ENCODE measurements at places on chromosomes 5 and 9. TPM values are rescaled to one million over a fixed set of nuclear protein-coding genes. Genes with fewer than 3 reads are reported as not detected.

DNA sequence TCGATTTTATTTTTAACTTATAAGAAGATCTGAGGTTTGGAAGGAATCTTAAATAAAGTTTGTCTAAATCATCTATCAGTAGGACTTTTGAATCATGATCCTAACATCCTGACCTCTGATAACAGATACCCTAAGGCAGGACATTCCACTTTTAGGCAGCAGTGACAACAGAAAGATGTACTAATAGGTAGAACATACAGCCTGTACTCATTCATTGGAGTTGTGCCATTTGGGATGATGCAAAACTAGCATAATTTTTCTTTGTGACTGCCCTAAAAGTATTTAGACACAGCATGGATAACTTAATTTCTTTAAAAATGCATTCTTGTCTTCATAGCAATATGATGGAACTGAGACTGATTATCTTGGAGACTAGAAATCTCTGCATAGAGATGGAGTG lies 39.7 kb downstream of the CDC42SE2 start:
- no peaks in the 10 kb centered on the region for H3K27me3 ChIP-seq
- no peaks in the 10 kb centered on the region for H3K4me1 ChIP-seq
- H3K27ac ChIP-seq = no peak overlapping the region
- H3K36me3 ChIP-seq = no peaks in the 10 kb centered on the region

- H3K27me3 ChIP-seq = no peaks in the 10 kb centered on the region
- no peaks in the 10 kb centered on the region for H3K36me3 ChIP-seq
- H3K4me3 ChIP-seq = no peak overlapping the region
- no peak for DNase-seq
- peaks cover 8% of the 10 kb centered on the region for H3K4me1 ChIP-seq
Measured at GRCh38 chr5:124910354-124911016, 164.0 kb upstream of the ZNF608 start.

DNA sequence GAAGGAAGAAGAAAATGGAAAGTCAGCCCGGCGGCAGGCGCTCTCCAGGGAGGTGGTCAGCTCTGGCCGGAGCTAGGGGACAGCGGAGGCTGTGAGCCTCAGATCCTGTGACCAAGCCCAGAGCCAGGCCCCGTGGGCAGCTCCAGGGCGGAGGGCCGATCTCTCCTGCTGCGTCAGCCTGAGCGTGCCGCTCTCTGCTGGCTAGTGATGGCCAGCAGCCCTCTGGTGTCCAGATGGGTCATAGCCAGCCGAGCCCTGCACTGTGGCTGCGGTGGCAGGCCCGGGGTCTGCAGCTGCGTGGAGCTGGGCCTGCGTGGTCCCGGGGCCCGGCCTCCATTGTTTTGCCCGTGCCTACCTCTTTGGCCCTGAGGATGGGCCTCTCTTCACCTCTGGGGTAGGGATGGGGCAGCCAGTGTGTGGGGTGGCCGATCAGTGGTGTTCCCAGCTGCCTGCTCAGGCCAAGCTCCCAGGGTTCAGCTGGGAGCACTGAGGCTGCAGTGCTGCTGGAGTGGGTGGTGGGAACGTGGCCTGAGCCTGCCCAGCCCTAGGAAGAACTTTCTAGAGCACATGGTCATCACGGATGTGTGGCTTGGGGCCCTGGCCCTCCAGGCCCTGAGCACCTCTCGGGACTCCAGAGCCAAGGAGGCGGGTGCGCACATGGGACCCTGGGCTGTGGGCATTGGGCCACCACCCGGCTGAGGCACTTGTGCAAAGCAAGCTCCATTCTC lies 17.1 kb upstream of the NRARP start:
- no peaks in the 10 kb centered on the region for H3K4me1 ChIP-seq
- no peak overlapping the region for H3K27ac ChIP-seq
- H3K27me3 ChIP-seq = peaks cover 4% of the 10 kb centered on the region
- no peaks in the 10 kb centered on the region for H3K36me3 ChIP-seq
- H3K4me3 ChIP-seq = no peak overlapping the region

DNA sequence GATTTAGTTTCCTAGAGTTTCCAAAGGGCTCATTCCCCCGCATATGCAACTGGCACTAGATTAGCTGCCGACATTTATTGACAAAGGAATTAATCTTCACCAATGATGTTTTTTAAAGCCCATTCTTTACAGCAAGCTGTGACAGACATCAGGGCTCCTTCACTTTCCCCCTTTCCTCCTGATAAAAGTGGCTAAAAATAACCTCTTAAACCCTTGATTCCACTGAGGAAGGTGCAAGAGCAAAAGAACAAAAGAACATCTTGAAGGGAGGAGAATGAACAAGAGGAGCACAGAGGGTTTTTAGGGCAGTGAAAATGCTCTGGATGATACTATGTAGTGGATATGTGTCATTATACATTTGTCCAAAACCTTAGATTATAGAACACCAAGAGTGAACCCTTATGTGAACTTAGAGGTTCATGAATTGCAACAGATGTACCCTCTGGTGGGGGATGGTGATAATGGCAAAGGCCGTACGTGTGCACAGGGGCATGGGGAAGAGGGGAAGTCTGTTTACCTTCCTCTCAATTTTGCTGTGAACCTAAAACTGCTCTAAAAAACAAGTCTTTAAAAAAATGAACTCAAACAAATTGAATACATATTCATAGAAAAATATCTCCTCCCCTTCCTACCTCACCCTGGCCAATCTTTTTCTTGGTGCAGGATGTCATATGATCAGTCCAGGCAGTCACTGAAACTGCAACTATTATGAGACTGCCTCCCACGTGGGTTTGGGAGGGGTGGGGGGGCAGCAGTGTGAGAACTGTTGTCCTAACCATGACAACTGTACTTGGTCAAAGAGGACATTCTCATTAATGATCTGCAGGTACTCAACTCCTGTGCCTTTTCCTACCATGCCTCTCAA lies 83.0 kb downstream of the MARCHF3 start:
- peaks cover 8% of the 10 kb centered on the region for H3K4me1 ChIP-seq
- DNase-seq = no peak
- no peaks in the 10 kb centered on the region for H3K36me3 ChIP-seq
- H3K4me3 ChIP-seq = no peak overlapping the region
- no peak overlapping the region for H3K27ac ChIP-seq

The NSG2 gene
- total RNA-seq = 0.78 TPM

DNA sequence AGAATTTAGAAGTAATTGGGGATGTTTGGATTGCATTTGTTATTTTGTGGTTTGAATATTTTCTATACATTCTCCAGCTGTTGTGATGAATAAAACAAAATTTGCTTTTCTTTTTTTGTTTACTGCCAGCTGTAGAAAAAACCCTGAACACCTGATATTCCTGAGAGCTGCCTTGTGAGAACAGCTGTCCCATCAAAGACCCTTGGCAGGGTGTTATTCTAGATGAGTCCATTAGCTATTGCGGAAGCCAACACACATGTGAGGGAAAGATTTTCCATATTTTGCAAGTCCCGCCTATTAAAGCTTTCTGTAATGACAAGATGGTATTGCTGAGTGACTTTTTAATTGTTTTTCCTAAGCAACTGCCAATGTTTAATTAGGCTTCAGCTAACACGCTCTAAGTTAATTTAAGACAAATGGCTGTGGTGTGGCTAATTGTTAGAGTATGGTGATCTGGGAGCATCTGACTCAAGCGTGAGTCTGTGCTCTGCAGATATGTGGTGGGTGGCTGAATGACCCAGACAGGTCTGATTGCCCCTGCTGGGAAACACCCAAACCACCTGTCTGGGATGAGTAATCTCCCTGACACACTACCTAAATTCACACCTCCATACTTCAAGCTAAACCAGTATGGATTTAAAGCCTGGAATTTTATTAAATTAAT lies 86.5 kb upstream of the PRLR start:
- no peak overlapping the region for H3K27ac ChIP-seq
- DNase-seq = no peak

DNA sequence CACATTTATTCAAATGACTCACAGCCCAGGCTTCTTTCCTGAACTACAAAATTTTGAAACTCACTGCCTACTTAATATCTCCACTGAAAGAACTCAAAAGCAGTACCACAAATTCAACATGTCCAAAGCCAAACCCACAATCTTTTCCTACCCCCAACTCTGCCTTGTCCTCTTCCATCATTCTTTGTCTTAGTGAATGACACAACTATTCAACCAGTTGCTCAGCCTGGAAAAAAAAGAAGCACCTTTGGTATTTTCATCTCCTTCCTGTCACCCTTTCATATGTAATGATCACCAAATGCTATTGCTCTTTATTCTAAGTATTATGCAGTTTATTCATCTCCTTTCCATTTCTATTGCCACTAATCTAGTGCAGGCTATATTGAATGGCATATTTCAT lies 216.3 kb downstream of the TMEM232 start:
- no peaks in the 10 kb centered on the region for H3K27me3 ChIP-seq
- H3K4me3 ChIP-seq = no peak overlapping the region
- H3K36me3 ChIP-seq = no peaks in the 10 kb centered on the region
- no peak overlapping the region for H3K27ac ChIP-seq

DNA sequence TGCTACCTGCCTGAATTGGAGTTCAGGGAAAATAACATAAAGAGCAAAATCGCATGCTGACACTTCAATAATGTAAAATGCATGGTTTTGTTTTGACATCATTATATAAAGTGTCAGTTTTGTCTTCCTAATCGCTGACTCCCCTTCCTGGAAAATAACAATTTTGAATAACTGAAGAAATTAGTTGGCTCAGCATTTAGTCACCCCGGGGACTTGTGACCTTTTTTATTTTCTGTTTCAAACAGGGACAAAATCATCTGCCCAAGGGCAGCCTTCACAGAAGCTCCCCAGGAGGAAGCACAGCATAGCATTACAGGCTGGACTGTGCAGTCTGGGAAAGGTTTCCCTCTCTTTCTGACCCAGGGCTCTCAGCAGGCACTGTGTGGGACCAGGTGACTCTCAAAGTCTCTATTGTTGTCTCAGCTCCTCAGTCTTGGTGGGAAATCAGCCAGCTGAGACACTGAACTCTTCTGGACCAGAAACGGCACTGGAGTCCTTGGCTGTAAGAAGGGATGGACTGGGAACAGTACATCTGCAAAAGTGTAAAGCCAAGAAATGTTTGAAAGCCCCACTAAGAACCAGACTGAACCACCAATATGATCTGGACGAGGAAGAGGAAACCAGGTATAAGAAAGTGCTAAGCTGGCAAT lies 671.3 kb upstream of the KLF4 start:
- no peaks in the 10 kb centered on the region for H3K27me3 ChIP-seq
- peaks cover 3% of the 10 kb centered on the region for H3K4me1 ChIP-seq
- H3K4me3 ChIP-seq = no peak overlapping the region
- DNase-seq = no peak
- no peaks in the 10 kb centered on the region for H3K36me3 ChIP-seq

GRCh38 chr9:131722255-131722654 lies 17.6 kb downstream of the RAPGEF1 start:
- no peak overlapping the region for H3K4me3 ChIP-seq
- no peak for DNase-seq
- peaks cover 3% of the 10 kb centered on the region for H3K4me1 ChIP-seq
- H3K27me3 ChIP-seq = no peaks in the 10 kb centered on the region
- H3K36me3 ChIP-seq = no peaks in the 10 kb centered on the region
- H3K27ac ChIP-seq = no peak overlapping the region

DNA sequence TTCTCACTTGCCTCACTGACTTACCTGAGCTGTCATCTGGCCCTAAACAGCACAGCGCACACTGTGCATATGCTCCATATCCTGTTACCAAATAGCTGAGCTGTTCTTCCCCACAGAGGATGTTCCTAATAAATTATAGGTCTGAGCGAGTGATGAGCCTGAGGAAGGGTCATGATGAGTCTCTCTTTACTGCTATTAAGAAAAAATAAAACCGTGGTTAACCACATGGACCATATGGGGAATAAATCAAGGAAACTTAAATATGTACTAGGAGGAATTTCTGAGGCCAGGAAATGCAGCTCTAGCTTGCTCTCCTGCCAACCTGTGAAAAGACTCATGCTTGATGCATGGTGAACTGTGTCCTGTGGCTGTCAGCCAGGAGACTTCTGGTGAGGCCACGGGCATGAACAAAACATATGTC lies 424.8 kb upstream of the DMAC1 start:
- H3K4me1 ChIP-seq = no peaks in the 10 kb centered on the region
- no peak overlapping the region for H3K4me3 ChIP-seq
- no peak for DNase-seq
- no peaks in the 10 kb centered on the region for H3K27me3 ChIP-seq

The GNA14 gene
- 3.2 TPM for total RNA-seq

GRCh38 chr5:52376592-52376991 lies 411.1 kb upstream of the ITGA1 start:
- no peaks in the 10 kb centered on the region for H3K36me3 ChIP-seq
- H3K27ac ChIP-seq = no peak overlapping the region
- DNase-seq = no peak
- H3K4me1 ChIP-seq = no peaks in the 10 kb centered on the region
- no peaks in the 10 kb centered on the region for H3K27me3 ChIP-seq

- no peaks in the 10 kb centered on the region for H3K27me3 ChIP-seq
- DNase-seq = no peak
- H3K4me1 ChIP-seq = peaks cover 12% of the 10 kb centered on the region
- no peaks in the 10 kb centered on the region for H3K36me3 ChIP-seq
- no peak overlapping the region for H3K4me3 ChIP-seq
Measured at GRCh38 chr9:13942695-13943094, 371.2 kb downstream of the NFIB start.

The SOHLH1 gene
- not detected for total RNA-seq

- H3K36me3 ChIP-seq = peaks cover 22% of the 10 kb centered on the region
- H3K4me1 ChIP-seq = peaks cover 13% of the 10 kb centered on the region
- peaks cover 18% of the 10 kb centered on the region for H3K27me3 ChIP-seq
- H3K4me3 ChIP-seq = peak overlapping the region; percentile 73
Measured at GRCh38 chr9:89603767-89604665, 796 bp upstream of the GADD45G start.

DNA sequence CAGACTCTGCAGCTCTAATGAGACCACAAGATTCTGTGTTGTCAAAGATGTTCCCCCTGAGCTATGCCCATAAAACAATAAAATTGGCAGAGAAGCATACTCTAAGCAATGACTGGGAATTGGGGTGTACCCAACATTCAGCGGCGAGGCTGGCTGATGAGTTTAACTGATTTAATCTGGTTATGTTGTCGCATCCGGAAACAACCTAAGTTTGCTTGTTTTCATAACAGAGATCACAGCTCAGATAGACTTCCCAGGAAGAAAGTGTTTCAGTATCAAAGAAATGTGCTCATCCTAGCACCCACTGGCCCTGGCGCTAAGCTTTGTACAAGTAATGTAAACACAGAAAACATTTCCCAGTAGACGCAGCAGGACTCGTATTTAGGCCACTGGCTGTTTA lies 7.4 kb downstream of the SEMA5A start:
- no peaks in the 10 kb centered on the region for H3K4me1 ChIP-seq
- DNase-seq = no peak
- no peak overlapping the region for H3K4me3 ChIP-seq
- no peak overlapping the region for H3K27ac ChIP-seq
- H3K36me3 ChIP-seq = no peaks in the 10 kb centered on the region

GRCh38 chr9:108956022-108956630 lies 21.9 kb downstream of the ABITRAM start:
- H3K27ac ChIP-seq = no peak overlapping the region
- H3K4me1 ChIP-seq = no peaks in the 10 kb centered on the region
- H3K4me3 ChIP-seq = no peak overlapping the region
- no peaks in the 10 kb centered on the region for H3K36me3 ChIP-seq

DNA sequence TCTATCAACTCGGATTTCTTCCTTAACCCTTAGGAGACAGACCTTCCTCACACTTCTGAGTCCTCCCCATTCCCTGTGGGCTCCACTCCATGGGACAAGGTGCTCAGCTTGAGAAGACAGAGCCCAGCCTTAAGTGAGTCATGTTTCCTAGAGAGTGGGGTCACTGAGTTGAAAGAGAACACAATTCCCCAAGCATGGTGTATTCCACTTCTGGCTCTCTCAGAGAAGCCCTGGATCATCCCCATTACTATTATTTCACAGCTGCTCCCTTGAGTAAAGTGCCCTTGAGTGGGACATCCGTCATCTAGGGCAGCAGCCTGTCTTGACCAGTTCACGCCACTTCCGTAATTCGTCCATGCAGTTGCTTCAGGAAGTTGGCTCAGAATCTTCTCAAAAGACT lies 604.8 kb downstream of the BNC2 start:
- no peak for DNase-seq
- H3K4me3 ChIP-seq = no peak overlapping the region
- H3K27ac ChIP-seq = no peak overlapping the region
- H3K4me1 ChIP-seq = no peaks in the 10 kb centered on the region
- H3K36me3 ChIP-seq = no peaks in the 10 kb centered on the region
